Thyroid gland (tissue), 4 donors: ENCODE measurements at places on chromosomes 7 and 10. TPM values are rescaled to one million over a fixed set of nuclear protein-coding genes. Genes with fewer than 3 reads are reported as not detected.

DNA sequence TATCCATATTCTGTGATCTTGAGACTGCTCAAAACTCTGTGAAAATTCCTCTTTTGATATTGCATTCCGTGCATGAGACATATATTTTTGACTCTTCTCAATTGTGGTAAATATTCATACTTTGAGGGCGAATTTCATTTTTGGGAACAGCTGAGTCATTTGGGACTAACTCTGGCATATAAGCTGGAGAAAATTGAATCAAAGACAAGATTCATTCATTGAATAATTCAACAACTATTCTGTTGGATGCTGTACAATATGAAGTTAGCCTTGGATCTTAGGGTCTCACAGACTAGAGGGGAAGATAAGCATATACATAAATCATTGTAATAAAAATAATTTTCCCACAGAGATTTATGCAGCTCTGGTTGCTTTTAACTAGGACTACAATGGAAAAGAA is 183.2 kb upstream of the NEBL start:
- DNase-seq: no peak

- DNase-seq: no peak
Observed at GRCh38 chr10:79186486-79187120, 117.8 kb downstream of the ZMIZ1 start.

DNA sequence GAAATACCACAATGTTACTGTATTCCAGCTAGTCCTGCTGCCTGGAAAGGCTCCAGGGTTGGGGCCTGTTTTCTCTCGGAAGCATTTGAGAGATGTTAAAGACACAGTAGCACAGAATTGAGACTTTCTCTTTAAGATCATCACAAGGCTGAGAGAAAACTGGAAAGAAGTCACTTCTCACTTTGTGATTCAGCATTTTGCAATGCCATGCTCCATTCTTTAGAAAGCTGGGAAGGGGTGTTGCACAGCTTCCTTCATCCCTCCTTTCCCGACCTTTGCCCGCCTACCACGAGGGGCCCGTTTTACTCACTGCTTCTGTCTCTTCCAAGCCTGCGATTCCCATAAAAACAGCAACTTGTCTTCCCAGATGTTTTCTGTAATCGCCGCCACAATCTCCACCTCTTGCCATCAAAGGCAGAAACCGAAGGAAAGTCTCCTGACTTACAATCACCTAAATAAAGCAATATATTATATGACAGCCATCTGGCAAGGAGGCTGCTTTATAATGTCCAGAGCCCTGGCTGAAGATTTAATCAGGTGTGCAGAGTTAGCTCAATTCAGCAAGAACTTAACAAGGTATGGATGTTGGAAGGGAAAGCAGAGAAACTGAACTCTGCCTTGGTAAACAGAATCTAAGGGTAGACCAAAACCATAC is 18.9 kb downstream of the NOD1 start:
- DNase-seq: peak; percentile 40

- DNase-seq: no peak
Observed at GRCh38 chr7:96200740-96201139, 121.2 kb downstream of the SLC25A13 start.

DNA sequence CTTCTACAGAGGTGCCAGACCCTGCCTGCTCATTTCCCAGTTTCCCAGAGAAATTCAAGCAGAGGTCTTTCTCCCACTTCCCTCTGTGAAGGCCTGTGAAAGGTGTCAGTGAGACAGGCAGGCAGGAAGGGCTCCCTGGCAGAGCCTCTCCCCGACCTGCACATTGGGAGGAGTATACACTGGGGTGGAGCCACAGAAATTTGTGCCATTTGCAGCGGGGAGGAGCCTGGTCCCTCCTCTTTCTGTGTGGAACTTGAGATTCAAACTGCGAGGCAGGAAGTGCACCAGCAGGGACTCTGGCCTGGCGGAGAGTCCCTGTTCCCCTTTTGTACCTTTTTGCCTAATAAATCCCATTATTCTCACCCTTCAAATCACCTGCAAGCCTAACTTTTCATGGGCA is 54.6 kb upstream of the OPN4 start:
- DNase-seq: no peak

DNA sequence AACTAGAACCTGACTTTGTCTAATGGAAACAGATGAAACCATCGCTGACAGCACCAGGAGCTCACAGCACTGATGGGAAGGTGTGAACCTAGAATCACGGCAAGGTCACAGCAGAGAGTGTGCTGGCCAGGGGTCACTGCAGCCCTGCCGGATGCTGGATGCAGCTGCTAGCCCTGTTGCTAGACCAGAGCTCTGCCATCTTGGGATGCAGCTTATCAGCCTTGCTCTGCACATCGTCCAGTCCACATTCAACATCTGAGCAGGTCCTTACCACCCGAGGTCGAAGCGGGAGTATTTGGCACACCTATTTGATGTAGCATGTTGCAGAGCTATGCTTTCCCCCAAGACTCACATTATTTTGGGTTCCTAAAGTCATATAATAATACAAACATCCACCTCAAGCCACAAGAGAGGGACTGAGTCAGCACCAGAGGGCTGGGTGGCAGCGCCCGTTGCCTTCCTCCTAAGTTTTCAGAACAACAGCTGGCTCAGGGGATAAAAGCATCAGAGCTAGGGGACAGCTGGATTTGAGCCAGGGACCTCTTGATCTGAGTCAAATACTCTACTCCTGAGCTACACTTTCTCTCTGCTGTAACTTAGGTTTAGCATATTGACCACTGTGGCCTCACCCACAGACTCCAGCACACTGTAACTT is 135.3 kb downstream of the ZNF467 start:
- DNase-seq: no peak

- DNase-seq: peak; percentile 35
Observed at GRCh38 chr10:84541289-84541637, 212.9 kb downstream of the CCSER2 start.

GRCh38 chr10:103859161-103860086 is 4.0 kb upstream of the SH3PXD2A start:
- peak; percentile 47 for DNase-seq

- no peak for DNase-seq
Observed at GRCh38 chr10:22479419-22479818, 134.1 kb downstream of the SPAG6 start.

GRCh38 chr10:82883603-82884002 is 1008.6 kb downstream of the NRG3 start:
- no peak for DNase-seq

DNA sequence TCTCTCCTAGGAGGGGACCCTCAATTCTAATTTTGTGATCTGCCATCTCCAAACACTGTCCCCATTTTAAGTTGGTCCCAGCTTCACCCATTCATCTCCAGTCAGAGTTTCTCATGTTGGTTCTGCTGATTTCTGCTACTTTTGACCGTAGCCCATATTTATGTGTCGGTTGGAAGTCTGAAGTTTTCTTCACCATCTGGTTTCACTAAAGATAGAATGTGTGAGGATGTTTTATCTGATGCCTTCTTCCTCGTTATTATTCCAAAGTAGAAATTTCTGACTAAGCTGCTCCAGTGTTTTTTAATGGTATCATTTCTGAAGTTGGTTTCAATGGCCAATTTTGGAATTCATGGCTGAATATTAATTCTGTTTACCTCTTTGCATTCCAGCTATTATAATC is 21.3 kb upstream of the IFIT2 start:
- DNase-seq: no peak

GRCh38 chr7:6250364-6250833 is 22.0 kb downstream of the CYTH3 start:
- no peak for DNase-seq

DNA sequence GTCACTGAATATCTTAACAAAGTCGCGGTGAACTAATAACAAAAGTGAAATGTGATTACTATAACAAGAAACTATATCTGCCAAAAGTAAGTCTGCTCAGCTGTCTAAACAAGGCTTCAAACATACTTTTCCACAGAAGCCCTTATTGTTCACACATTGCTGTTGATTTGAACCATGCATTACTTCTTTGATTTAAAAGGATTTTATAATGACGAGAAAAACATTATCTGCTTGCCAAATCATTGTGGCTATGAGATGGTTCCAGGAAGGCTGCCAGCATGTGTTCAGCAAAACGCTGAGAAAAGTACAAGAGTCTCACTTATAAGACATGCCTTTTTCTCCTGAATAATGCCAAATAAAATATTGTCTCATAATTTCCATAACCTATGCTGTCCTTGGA is 24.4 kb downstream of the RNF133 start:
- peak; percentile 22 for DNase-seq

DNA sequence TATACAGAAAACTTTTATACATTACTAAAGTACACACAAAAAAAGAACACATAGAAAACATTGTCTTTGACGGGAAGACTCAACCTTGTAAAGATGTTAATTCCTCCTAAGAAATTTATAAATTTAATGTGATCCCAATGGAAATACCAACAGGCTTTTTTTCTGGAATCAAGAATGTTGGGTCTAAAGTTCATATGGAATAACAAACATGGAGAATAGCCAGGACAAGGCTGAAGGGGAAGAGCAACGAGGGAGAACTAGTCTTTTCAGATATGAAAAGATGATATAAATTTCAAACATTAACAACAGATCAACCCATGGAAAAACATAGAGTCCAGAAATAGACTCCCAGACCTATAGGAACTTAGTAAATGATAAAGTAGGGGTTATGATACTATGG is 19.8 kb downstream of the HIPK2 start:
- DNase-seq: no peak

- no peak for DNase-seq
Observed at GRCh38 chr7:108724251-108725100, 154.8 kb downstream of the DNAJB9 start.

DNA sequence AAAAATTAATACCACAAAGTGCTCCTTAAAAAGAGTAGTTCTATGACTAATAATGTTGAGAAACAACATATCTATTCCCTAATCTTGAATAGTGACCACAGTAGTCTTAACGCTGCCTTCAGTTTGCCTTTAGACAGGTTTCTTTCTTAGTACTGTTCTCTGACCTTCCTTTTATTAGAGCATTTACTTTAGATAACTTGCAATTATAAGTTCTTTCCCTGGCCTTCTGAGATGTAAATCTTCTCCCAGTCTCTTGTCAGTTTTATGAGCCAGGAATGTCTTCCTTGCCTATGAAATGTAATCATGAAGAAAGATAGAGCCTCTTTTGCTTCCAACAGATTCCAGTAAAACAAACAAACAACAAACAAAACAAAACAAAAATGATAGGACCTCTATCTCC is 1119.8 kb upstream of the LRRTM3 start:
- no peak for DNase-seq

DNA sequence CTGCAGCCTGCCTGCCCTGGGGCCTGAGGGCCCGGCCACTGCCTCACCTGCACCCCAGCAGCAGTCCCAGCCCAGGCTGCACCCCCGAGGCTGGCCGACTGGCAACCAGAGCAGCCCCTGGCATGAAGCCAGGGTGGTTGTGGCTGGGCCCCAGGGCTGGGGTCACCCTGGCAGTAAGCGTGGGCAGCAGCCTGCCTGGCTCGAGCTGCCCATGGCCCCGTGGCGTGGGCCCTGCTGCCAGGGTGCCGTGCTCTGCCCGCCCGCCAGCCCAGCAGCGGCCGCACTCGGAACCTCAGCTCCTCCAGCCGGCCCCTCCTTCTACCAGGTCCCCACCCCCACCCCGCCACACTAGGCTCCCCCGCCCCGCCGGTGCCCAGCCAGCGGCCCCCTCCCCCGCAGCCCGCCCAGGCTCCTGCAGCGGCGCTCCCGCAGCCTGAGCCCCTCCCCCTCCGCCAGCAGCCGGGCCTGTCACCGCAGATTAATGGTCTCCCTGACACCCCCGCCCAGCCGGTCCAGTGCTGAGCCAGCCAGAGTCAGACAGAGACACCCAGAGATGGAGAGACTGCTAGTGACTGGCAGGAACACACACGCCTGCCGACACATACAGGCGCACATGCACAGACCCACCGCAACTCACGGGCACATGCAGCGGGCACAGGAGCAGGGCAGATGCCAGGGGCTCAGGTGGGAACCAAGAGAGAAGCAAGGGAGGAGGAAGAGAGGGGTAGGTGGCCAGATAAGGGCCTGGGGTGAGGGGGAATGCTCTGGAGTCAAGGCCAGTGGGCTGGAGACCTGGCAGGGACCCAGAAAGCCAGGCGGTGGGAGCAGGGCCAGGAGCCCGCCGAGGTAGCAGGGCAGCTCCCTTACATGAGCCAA is 22.4 kb downstream of the KCNH2 start:
- no peak for DNase-seq

Gene FLNC
- 5.7 TPM for total RNA-seq

Gene SBDS
- 96.9 TPM for total RNA-seq

Gene PNLIPRP1
- total RNA-seq: not detected

Gene PLCE1
- total RNA-seq: 15.5 TPM
